GM23248 (cell line): ENCODE measurements at places on chromosomes 2 and 18.

- peak; percentile 4 for DNase-seq
These were observed 9.3 kb upstream of the VWC2L start for GRCh38 chr2:214401580-214401979.

DNA sequence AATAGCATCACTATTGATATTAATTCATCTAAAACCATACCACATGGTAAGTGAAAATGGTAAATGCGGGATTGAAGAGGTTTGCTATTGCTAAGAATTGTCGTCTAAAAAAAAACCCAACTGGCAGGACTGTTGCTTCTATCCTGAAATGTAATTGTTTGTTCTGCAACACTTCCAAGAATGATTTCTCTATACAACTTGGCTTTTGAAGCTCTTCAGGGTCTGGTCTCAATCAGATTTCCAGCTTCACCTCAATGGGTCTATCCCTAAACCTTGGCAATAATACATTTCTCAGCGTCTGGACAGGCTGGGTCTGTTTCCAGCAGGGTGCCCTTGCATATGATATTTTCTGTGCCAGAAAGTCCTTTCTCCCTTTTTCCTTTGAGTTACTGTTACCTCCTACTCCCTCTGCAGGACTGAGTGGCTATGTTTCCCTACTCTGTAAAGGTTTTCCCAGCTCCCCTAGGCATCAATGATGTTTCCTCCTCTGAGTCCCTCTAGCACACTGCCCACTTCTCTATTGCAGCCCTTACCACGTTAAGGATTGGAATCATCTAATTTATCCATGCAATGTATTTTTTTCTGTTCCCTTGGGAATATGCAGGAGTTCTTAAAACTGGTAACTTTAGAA, 118.2 kb upstream of the REV1 start:
- DNase-seq = peak; percentile 14

GRCh38 chr18:74040008-74040407, 107.6 kb downstream of the FBXO15 start:
- no peak for DNase-seq

GRCh38 chr2:219451661-219452360, 17.2 kb downstream of the SPEG start:
- DNase-seq = no peak
